ENCODE measurements at places on chromosomes 3 and 15. TPM values are rescaled to one million over a fixed set of nuclear protein-coding genes. Genes with fewer than 3 reads are reported as not detected.
A peak's percentile ranks its signal among the peaks of the same experiment; 100 is the strongest.

Gene PLA2G4E
- total RNA-seq = not detected

Gene PIERCE2
- 38.2 TPM for total RNA-seq

Gene GABRG3
- total RNA-seq = 0.20 TPM

Gene CD86
- not detected for total RNA-seq

Gene CD276
- 30.2 TPM for total RNA-seq

Gene WDR93
- total RNA-seq = 0.17 TPM

Gene FOXB1
- 0.09 TPM for total RNA-seq

Gene CPA3
- not detected for total RNA-seq

Gene BCL2A1
- not detected for total RNA-seq

Gene PLA2G4F
- not detected for total RNA-seq

Gene GCSAM
- total RNA-seq = not detected

Gene MST1R
- 0.82 TPM for total RNA-seq

DNA sequence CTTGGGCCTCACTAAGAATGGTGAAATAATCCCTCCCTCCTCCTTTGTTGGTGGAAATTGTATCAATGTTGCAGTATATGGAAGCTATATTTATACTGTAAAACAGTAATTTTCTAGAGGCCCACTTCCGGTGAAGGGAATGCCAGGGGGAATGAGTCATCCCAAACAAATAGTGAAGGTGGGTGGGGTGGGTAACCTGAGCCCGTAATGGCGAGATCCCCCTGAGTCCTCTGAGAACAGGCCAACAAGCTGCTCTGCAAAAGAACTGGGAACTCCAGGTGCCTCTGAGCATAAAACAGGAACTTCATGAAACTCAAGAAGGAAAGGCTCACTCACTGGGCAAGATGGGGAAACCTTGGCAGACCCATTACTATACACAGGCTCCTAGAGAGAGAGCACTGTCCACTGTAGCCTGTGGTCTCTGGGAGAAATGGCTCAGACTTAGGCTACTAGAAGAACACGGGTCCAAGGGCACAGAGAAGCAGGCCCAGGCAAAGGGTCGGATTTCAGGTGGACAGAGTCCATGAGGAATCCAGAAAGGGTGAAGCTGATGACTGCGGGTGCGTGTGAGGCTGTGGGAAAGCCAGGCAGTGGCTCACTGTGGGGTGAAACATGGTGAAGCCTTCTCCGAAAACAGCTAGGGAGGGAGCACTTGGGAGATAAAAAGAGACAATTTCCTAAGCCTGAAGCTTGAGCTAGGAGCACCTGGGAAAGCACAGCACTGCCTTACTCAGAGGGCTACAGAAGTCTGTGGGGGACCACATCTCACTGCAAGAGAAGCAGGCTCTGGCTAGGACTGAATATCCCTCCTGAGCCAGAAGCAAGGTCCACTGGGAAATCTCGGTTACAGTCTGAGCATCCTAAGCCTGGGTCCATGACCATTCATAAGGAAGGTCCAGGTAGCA is 19.8 kb downstream of the LARP6 start:
- no peak for DNase-seq

GRCh38 chr3:149214702-149215101 is 6.9 kb downstream of the CP start:
- DNase-seq = no peak

DNA sequence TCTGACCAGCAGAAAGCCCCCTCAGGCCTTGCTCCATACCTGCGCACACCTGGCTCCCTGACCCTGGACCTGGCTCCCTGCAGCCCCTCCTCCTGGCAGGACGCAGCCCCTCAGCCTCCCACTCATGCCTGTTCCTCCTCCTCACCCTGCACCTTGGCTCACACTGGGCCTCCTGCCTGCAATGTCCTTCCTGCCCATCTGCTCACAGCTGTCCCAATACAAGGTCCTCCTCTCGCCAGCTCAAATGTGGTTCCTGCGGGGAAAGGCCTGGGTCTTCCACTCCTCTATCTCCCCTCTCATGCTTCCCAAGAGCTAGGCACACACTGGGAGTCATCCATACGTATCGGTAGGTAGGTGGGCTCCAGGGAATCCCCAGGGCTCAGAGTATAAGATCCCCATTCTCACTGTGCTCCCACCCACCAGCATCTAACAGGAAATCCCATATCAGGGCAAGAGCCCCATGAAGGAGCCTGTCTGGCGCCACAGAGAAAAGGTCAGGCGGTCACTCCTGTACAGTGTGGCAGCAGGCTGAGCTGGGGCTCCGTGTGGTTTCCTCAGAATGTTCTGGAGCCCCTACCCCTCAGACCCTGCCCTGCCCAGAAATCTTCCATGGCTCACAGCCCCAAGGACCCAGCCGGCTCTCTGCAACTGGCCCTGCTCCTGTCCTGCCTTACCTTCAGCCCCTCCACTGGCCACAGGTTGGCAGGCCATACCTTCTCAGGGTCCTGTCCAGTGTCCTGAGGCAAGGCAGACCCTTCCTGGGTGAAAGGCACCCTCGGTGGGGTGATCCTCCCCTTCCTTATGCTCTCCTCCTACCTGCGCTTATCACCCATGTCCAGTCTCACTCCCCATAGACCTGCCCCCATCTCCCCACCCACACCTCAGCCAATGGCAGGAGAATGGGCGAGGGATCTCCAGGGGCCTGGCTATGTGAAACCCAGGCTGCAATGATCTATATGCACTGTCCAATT is 10.9 kb downstream of the PLCD1 start:
- no peak for DNase-seq

DNA sequence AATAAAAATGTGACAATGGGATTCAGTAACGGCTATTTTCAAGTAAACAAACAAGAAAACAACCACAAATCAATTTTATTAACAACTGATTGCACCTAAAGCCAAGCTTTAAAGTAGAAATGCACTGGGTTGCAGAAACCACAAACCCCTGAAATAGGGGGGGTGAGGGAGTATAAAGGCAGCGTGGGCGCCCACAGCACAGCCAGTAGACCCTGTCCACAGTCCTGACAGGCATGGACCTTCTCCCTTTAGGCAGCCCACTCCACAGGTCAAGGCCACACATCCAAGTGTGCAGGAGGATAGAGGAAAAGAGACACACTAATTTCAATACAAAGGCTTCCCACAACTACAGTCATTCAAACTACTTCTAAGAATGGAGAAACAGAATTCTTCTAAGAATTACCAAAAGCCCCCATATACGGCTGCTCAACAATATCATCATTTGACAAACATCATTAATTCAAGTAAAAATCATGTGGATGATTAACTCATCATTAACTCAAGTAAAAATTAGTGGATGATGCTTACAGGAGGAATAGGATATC is 48.7 kb downstream of the CHSY1 start:
- no peak for DNase-seq

DNA sequence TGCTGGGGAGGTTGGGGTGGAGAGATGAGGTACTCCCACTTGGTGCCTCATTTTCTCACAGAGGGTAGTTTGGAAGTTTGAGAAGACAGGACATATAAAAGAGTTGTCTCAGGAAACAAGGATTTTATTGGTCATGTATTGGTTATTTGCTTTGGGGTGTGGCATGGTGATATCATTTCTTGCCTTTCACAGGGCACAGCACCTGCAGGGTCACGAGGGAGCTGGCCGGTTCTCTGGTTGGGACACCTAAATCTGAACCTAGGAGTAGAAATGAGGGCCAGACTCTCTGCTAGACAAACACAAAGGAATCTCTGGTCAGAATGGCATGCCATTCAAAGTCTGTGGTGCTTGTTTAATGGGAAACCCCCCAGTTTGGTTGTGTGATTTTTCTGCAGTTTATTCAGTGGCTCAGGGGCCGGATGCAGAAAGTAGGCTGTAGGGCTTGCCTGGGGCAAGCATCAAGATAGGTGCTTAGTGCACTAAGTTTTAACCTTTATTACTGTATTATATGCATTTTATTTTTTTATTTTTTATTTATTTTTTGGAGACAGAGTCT is 237.7 kb upstream of the EIF1B start:
- DNase-seq = no peak

GRCh38 chr3:42717306-42717705 is 14.7 kb upstream of the HHATL start:
- no peak for DNase-seq

GRCh38 chr15:81253846-81254245 is 57.2 kb downstream of the IL16 start:
- no peak for DNase-seq

DNA sequence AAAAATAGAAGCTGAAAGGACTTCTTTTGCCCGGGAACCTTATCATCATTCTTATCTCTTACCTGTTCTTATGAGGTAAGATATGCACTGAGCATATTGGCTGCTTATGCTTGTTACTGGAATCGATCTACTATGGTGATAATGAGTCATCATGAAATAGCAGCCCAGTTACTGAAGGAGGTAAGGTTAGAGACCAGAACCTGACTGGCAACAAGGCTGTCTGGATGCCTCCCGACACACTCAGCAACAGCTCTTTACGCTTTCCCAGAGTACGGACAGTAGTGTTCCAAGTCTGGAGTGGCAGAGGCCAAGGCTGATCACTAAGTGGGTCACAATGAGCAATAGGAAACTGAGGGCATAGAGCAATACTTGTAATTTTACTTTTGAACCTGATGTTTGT is 314.1 kb downstream of the NLGN1 start:
- DNase-seq = no peak

GRCh38 chr15:92377083-92377789 is 16.4 kb upstream of the ST8SIA2 start:
- DNase-seq = peak; percentile 38

DNA sequence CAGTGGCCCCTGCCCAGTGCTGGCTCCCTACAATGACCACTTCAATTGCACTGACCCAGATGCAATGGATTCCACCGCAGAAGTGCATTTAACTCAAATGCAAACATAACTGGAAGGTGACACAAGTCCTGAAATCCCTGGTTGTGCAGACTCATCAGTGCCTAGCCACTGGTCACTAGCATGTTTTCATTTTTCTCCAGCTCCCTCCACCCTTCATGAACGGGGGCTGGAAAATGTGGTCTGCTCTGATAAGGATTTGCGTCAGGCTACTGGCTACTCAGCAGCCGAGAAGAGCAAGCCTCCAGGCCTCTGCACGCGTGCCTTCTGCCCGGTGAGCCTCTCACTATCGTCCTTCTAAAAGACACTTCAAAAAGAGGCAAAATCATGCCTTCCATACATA is 27.4 kb upstream of the FURIN start:
- DNase-seq = no peak

GRCh38 chr15:31732726-31733125 is 297.6 kb upstream of the CHRNA7 start:
- DNase-seq = no peak

- DNase-seq = no peak
These were observed 32.4 kb downstream of the TNIK start for GRCh38 chr3:171427771-171428320.

DNA sequence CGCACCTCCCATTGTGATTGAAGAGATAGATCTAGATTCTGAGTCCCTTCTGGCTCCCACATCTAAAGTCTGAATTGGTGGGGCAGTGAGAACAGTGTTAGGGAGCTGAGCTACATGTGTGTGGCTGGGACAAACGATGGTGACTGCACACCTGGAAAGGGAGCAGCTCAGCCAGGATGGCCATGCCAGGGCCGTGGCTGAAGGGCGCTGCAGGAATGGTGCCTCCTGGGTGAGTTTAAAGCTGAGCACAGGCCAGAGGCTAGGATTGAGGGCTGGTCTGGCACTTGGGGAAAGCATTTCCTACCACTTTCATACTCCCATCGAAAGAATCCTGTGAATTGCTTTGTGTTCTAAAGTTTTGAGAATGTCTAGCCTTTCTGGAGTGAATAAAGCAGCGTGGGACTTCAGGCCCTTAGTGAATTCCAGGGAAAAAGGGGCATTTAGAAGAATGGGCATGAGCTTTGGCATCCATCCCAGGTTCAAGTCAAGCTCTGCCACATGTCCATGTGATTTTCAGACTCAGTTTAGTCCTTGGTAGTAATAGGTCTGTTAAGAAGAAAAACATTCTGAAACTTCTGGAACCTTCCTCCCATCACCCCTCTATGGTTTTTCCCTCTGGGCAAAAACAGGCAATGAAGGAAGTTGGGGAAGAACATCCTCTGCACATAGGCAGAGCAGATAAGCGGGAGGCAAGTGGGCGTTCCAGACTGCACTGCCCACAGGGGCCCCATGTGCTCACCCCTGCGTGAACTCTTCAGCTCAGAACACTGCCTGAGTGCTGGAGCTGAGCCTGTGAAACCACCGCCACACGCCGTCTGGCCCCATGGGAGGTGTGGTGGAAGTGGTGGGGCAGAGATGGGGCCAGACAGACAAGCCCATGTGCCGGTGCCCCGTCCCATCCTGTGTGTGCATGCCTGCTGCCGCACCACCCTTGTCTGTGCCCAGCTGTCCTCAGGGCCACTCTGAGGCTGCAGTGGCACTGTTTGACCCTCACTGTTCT is 12.9 kb upstream of the CPNE9 start:
- DNase-seq = no peak

DNA sequence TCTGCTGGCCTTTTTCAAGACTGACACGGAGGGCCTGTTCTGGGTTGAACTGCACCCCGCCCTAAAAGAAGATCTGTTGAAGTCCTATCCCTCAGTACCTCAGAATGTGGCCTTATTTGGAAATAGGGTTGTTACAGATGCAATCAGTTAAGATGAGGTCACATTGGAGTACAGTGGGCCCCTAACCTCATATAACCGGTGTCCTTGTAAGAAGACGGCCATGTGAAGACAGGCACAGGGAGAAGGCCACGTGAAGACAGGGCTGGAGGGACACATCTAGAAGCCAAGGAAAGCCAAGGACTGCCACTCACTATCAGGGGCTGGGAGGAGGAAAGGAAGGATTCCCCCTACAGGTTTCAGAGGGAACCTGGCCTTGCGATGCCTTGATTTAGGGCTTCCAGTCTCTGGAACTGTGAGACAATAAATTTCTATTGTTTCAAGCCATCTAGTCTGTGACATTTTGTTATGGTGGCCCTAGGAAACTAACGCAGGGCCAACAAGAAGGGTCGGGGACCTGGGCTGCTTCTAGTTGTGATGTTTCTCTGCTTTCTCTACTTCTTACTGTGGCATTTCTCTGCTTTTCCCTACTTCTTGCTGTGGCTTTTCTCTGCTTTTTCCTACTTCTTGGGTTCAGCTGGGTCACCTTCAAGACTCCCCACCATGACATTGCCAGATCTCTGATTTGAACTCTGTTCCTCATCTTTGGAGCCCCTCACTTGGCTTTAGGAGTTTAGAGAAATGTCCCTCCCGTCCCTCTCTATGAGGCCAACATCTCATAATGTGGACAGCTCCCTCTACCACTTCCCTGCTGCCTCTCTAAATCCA is 4.8 kb upstream of the CCDC174 start:
- DNase-seq = no peak

DNA sequence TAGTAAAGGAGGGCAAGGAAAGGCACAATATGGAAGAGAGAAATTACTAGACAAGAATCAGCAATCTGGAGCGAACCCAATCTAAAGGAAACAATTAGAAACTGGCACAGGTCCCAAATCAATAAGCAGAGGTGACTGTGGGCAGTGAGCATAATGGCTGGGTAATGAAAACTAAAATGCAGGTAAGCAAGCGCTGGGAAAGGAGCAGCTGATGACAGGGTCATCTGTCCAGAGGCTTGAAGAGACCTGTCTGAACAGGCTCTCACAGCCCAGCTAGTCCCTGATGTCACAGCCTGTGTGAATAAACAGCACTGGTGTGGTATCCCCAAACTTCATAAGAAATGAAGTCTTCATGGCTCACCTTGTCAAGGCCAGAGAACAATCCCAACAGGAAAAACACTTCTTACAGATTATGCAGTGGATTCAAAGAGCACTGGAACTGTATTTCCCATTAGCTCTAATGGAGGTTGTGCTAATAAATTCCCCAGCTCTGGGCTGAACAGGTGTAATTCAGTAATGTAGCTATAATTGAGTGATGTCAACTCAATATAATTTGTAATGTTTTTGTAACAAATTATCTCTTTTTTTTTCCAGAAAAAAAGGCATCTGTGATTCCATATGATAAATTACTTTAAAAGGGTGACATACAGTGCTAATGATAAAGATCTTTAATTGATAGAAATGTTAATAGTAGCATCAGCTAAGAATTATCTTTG is 197.3 kb downstream of the FHIT start:
- no peak for DNase-seq
